Mesendoderm (in vitro differentiated cells): ENCODE measurements at places on chromosomes 11 and 22.

- no peak for DNase-seq
Measured at GRCh38 chr11:62420882-62421281, 2.0 kb downstream of the SCGB1A1 start.

DNA sequence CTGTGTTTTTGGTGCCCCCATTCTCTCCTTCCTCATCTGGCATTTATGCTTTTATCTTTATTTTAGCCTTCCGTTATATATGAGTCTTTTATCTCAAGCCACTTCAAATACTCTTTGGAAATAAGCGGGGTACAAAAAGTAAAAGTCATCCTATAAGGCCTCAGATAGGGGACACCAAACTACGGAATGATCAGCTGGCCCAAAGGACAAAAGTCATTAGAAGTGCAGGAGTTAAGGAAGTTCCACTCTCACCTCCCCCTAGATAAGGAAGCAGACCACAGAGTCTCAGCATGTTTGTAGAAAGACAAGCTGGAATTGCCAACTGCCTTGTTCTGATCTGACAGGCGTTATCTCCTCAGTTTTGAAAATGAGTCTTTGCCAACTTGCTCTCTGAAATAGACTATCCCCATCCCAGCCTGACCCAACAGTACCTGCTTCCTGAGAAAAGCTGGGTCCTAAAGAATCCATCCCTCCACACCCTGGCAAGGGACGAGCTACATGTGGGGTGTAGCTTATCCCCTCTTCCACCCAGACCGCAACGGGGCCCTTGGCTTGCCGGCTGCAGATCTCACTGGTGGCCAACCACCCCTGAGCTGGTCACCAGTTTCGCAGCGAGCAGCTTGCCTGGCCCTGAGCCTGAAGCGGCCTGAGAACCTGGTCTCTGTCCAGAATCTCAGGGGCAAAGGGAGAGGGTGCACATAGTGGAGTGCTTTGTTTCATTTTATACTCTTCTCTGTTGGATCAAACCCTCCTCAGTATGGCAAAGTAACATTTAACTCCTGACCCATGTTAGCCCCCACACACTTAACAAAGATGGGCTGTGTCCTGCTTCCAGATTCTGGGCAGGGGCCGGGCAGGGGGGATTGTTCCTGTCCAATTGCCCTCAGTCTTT, 13.8 kb downstream of the FADS2 start:
- no peak for DNase-seq

DNA sequence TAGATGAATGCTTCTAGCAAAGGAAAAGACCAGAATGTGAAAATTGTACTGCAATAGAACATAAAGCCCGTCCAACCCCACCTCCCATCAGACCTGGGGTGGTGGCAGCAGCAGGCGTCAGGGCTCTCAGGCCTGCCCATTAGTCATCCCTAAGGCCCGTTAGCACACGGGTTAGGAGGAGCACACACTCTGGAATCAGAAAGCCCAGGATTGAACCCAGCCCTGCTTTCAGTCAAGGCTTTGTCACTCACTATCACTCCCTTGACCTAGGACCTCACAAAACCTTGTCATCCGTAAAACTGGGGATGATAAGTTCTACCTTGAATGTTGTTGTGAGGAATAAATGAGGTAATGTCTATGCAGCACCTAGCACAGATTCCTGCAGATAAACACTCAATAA, 26.9 kb downstream of the MICAL3 start:
- DNase-seq: no peak

DNA sequence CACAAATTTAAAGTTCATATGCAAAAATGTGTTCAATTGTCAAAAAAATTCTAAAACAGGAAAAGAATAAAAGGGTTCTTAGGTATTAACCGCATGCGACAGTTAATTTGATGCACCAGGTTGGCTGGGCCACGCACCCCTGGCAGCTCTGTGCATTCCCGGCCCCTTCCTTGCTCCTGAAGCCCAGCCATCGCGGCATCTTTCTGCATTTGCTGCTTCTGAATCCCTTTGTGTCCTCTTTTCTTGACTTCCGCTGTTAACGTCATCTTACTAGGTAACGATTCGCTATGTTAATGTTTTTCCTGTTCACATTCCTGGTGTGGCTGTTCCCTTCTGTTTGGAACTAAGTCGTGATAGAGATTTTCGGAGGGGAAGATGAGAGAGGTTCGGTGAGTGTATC, 7.9 kb upstream of the KLHDC7B start:
- no peak for DNase-seq

DNA sequence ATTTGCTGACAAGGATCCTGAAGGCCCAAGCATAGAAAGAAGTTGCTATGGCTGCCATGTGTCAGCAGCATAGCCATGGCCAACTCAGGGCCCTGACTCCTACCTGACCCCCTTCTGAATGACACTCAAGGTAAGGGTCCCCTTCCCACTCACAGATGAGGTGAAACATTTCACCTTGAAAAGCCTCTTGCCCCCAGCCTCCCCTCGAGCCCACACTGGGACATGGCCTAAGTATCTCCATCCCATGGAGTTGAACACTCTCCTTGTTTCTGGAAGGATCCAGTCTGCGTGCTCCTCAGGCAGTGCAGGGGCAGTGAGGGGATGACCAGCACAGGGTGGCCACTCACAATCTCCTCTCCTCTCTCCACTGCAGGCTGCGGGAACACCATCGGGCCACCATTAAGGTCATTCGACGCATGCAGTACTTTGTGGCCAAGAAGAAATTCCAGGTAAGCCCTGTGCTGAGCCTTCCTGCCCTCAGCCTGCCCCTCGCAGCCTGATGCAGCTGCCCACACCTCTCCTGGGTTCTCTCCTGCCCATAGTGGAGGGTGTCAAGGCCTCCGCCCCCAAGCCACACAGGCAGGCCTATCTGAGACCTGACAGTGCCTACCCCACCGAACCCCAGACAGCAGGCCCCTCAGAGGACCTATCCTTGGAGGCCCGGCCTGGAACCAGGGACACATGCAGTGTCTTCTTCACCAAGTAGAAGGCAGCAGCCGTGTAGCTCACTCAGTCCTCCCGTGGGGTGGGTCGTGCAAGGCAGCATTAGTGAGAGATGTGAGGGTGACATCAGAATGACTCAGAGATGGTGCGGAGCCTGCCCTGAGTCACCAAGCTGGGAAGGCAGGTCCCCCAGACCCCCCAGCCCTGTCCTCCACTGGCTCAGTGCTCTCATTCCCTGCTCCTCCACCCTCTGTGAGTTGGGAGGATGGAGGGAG, 68.9 kb upstream of the KCNQ1OT1 start:
- peak; percentile 50 for DNase-seq

GRCh38 chr11:125498521-125498920, 2.5 kb upstream of the FEZ1 start:
- no peak for DNase-seq

DNA sequence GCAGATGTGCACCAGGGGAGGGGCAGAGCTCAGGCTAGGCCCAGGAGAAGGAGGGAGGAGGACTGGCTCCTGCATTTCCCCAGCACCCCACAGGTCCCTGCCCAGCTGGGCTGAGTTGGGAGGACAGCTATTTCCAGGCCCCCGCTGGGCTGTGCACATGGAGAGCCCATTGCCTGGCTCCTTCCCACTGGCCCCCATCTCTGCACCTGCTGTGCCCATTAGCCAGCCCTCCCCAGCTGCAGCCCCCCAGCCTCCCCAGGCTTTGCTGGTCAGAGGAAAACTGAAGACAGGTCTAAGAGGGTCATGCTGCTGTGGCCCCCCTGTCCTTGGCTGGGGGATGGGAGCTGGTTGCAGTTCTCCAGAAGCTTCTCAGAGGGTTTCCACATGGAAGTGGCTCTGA, 81.8 kb upstream of the SHANK2 start:
- DNase-seq: no peak

GRCh38 chr11:108199446-108200321, 22.8 kb downstream of the NPAT start:
- peak; percentile 74 for DNase-seq

DNA sequence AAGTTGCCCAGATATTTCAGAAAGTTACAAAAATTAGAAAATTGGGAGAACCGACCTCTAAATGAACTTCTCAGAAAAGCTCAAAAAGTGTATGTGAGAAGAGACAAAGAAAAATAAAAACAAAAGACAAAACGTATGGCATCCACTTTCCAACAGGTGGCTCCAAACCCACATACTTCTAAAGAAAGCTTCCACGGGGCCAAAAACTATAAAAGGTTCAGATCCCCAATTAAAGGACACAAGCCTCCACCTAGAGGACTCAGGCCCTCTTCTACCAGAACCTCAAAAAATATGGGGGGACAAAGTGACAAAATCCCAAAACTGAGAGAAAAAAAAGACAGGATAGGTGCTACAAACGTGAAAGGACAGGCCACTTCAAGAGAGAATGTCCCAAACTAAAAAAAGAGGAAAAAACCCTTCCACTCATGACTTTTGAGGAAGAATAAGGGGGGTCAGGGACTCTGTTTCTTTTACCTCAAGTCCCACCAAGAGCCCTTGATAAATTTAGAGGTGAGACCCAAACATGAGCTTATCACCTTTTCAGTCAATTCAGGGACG, 8.8 kb downstream of the SCGB2A1 start:
- peak; percentile 37 for DNase-seq

GRCh38 chr11:78961937-78962701, 387.5 kb upstream of the NARS2 start:
- DNase-seq: peak; percentile 91

DNA sequence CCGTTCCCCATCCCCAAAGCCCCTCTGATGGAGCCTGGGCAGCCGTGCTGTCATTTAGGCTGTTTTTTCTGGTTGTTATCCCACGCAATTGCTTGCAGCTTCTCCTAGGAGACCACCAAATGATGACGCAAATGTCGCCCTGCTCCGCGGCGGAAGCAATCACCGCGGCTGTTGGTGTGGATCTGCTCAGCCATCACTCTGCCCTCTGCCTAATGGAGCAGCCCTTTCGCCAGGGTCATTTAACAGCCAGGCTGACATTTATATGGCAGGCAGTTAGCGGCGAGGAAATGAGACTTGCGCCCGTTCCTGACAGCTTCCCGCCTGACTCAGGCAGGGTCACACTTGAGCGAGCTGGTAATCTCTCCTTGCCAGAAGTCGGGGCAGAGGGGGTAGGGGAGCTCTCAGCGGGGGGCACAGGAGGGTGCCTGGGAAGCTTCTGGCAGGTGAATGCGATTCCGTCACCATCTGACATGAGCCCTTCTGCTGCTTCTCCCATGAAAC, 97.9 kb upstream of the RTL6 start:
- no peak for DNase-seq

DNA sequence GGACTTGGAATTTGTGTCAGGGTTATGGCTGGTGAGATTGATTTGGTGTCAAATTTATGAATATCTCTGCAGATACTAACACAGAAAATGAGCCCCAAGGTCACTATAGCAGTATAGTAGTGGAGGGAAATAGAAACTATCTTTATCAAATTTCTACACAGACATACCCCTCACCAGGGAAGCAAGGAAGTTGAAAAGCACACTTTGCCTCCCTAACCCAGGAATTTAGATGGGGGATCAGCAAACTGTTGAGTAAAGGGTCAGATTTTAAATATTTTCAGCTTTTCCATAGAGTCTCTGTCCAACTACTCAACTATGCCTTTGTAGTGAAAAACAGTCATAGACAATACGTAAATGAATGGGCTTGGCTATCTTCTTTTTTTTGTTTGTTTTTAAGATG, 12.8 kb downstream of the CRKL start:
- no peak for DNase-seq

DNA sequence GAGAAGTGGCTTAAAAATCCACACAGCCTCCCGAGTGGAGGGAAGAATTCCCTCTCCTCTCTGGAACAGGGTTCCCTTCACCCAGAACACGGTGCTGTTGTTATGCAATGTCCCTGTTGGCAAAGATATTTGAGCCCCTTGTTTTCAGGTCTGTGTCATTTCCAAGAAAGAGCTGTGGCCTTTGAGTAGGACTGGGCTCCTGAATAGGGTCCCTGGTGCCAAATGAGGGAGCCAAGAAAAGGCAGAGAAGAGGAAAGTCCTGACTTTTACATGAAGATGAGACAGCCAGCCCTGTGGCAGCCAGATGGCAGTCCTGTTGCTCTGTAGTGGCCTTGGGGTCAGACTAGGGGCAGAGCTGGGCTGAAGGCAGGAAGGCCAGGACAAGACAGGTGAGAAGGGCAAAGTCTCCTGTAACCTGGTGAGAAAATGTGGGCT, 51.2 kb upstream of the ELF5 start:
- peak; percentile 49 for DNase-seq
